Fibroblast of skin of right quadriceps (primary cell): ENCODE measurements at places on chromosomes 1 and 21.

GRCh38 chr1:73813236-73813635, 384.7 kb downstream of the LRRIQ3 start:
- no peak for DNase-seq

DNA sequence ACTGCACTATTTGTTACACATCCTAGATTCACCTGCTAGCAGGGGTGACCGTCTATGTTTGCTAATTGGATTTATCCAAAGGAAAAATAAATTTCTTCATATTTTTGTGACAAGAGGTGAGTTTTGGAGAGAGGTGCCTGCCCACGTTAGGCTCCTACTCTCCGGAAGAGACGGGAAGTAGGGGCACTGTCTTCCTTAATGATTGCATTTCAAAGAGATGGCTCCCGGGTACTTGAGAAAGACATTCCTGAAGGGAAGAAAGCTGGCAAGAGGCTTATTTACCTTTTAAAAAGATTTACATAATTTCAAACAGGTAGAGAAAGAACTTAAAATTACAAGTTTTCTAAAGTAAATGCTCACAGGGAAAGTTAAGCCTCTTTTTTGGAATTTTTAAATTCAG, 18.7 kb upstream of the IL19 start:
- no peak for DNase-seq

GRCh38 chr21:45715441-45715840, 71.9 kb downstream of the PCBP3 start:
- DNase-seq = no peak

DNA sequence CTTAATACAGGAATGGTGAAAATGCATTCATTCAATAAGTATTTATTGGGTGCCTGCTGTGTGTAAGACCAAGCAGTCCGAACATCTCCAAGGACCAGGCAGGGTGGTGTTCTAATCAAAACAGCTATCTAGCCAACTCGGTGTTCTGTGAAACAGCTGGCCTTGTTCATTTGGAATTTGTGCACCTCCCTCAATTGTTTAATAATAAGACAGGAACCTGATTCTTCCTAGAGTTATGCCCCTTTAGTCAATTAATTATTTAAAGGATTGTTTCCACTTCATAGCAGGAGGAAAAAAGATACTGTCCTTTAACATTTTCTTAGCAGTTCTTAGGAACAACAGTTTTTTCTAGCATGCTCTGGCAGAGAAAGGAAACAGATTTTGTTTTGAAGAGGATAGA, 30.4 kb downstream of the S100A10 start:
- DNase-seq = no peak

GRCh38 chr1:77282866-77283539, 1.2 kb downstream of the AK5 start:
- peak; percentile 16 for DNase-seq

DNA sequence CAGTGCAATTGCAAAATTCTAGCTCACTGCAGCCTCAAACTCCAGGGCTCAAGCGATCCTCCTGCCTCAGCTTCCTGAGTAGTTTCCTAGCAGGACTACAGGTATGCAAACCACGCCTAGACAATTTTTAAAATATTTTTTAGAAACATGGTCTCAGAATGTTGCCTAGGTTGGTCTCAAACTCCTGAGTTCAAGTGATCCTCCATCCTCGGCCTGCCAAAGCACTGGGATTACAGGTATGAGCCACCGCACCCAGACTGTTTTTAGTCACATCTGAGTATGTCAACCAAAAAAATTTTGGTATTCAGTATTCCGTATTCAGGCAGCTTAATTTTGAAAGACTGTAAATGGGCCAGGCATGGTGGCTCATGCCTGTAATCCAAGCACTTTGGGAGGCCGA, 11.2 kb downstream of the TARBP1 start:
- DNase-seq = no peak

DNA sequence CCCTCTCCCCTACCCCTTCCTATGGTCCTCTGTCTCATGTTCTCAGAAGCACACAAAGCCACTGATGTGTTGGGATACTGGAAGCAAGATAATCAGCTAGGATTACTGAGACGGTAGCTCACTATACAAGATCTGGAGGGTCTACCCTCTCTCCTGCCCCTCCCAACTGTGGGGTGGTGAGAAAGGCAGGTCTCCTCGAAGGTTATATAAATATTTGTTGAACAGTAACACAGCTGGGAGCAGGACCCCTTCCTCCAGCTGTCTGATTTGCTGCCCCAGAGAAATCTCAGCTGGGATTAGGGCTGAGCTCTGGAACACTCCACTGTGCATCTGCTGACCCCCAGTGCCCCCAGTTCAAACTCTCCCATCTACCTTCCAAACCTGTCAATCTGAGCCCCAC, 94.2 kb upstream of the IPO9 start:
- no peak for DNase-seq

- peak; percentile 28 for DNase-seq
Measured at GRCh38 chr1:225812488-225813213, 2.7 kb downstream of the EPHX1 start.

- no peak for DNase-seq
Measured at GRCh38 chr1:208166340-208167138, 77.6 kb downstream of the PLXNA2 start.

DNA sequence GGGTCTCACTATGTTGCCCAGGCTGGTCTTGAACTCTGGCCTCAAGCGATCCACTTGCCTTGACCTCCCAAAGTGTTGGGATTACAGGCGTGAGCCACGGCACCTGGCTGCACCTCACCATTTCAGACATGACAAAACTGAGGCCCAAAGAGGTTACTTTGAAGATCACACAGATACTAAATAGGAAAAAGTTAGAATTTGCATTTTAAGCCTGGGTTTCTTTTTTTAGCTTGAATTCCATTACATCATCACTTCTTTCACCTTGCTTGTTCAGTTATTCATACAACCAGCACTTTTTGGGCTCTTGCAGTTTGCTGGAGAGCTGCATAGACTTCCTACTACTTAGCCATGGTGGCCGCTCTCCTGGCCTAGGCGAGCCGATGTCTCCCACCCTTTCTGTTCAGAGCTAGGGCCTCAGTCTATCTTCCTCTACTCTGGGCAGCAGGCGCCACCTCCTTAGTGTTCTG, 16.3 kb upstream of the CD2 start:
- DNase-seq = no peak

GRCh38 chr1:54227091-54227602, 27.2 kb downstream of the MRPL37 start:
- peak; percentile 30 for DNase-seq

DNA sequence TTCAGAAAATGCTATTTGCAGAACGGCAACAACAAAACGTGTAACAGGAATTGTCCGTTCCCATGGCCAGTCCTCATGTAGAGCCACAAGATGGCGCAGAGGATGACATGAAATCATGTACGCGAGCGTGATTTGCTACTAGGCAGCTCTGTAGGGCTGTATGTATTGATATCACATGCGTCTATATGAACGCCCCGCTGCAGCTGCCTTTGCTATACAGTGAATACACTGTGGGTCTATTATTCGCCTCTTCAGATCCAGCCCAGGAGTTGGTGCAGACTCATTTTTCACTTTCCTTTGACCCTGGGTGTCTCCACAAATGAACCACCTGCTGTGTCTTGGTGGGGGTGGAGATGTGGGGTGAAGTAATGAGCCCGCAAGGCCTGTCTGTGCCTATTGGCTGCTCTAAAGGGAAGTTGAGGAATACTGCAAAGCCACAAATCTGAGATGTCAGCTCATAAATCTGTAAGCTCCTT, 361.5 kb downstream of the KIF26B start:
- peak; percentile 20 for DNase-seq

- no peak for DNase-seq
Measured at GRCh38 chr1:201881617-201882016, 7.1 kb upstream of the SHISA4 start.

DNA sequence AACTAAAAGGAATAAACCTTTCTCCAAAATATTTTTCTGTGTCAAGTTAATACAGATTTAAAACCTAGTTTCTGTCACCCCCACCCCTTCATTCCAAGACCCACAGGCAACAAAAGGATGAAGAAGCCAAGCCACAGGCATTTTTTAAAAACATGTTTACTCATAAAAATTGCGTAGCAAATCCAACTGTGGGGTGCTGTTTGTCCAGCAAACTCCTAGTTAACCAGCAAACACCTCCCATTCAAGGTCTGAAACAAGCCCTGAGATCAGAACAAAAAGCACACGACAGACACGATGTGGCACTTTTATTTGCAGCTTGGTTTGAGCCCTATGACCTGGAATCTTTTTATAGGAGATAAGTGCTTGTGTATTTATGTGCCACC, 149.9 kb upstream of the CAMK1G start:
- DNase-seq = peak; percentile 63

DNA sequence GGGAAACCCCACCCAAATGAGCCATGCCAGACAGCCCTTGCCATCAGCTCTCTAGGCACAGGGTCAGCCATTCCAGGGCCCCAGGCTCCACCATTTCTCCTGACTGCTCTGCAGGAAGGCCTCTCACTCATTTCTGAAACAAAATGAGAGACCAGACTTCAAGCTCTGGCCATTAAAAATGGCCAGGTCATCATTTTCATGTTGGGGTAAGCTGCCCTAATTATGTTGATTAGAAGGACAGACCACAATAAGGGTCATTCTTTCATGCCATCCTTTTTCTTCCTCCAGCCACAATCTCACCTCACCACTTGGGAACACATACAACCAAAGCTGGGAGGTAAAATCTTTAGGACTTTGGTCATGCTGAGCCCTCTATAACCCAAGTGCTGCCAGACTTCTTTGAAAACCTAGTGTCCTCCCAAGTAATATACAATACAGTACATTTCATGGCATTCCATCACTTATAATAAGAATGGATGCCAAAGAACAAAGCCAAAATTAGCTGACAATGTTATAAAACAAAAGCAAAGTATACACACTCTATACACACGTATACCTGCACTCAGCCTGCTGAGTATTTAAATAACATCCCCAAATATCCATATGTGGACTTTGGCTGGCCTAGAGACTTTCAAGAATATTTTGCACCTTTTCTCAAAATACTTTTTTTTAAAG, 22.4 kb upstream of the RBBP5 start:
- no peak for DNase-seq

DNA sequence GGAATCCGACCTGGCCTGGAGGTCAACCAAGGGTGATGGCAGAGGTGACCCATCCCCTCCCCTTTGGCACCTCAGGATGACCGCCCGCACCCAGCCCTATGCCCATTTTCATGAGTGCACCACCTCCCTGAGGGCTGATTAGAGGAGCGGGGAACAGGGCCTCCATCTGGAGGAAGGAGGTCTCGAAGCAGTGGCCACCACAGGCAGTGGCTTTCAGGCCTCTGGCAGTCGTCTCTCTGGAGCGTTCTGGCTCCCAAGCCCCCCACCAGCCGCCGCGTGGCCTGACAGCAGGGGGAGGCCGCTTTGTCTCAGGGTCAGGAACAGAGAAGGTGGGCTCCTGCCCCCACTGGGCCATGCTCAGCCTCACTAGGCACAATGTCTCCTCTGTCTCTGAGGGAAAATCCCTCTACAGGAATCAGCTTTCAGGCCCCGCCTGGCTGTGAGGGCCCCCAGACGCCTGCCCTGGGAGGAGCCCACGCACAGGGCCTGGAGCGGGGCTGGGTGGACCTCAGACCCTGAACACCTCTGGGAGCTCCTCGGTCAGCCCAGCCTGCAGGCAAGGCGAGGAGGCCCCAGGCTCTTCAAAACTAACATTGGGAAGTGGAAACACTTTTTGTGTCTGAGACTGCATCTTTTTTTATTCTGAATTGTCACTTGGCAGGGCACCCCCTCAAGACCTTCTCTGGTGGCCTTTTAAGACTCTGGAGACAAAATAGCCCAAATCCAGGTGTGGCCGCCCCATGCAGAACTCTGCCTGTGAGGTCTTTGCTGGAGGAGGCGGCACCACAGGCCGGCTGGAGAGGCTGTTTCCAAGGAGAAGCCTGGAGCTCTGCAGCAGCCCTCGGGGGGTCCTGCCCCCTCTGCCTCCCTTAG, 127.7 kb upstream of the ARHGEF16 start:
- DNase-seq = no peak

GRCh38 chr1:58739856-58740466, 40.1 kb upstream of the MYSM1 start:
- peak; percentile 60 for DNase-seq

- peak; percentile 8 for DNase-seq
Measured at GRCh38 chr1:166975361-166976129, at the start of gene ILDR2. TSS of gene ILDR2 (minus strand) at chr1:166975540. CDS start at chr1:166975268, 272 bp downstream.
